ENCODE measurements at places on chromosomes 3 and 15.
A peak's percentile ranks its signal among the peaks of the same experiment; 100 is the strongest.

GRCh38 chr3:176740906-176741663, 456.2 kb downstream of the TBL1XR1 start:
- DNase-seq = no peak

DNA sequence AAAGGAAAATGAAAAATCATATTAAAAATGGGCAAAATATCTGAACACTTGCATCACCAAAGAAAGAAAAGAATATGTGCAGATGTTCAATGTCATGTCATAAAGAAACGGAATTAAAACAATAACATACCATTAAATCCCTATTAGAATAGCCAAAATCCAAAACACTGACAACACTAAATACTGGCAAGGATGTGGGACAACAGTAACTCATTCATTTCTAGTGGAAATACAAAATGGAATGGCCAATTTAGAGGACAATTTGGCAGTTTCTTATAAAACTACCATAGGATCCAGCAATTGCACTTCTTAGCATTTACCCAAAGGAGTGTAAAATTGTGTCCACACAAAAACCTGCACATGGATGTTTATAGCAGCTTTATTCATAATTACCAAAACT, 542.5 kb upstream of the UBE2E2 start:
- no peak for DNase-seq

GRCh38 chr15:51770902-51771301, 19.5 kb downstream of the TMOD2 start:
- DNase-seq = no peak

- DNase-seq = peak; percentile 84
Observed at GRCh38 chr3:42025370-42026138, 63.7 kb upstream of the ULK4 start.

DNA sequence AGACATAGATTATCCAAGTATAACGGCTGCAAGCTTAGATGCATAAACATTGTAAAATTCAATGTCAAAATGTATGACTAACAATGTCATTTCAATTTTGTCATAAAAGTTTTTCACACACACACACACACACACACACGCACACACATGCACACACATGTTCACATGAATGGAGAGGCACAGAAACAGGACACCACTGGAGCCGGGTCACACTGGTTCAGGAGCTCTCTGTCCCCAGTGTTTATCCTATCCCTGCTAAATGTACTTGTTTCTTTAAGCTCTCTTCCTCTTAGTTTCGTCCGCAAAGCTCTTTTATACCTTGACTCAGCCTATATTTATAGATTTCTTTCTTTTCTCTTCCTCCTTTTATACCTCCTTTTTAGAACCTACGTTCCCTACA, 249.9 kb downstream of the CADPS start:
- DNase-seq = no peak

GRCh38 chr3:74075241-74075640, 450.5 kb upstream of the PDZRN3 start:
- DNase-seq = no peak

- no peak for DNase-seq
Observed at GRCh38 chr3:35523838-35524237, 115.5 kb upstream of the ARPP21 start.

- no peak for DNase-seq
Observed at GRCh38 chr15:39585389-39585841, 4.5 kb downstream of the THBS1 start.

- no peak for DNase-seq
Observed at GRCh38 chr15:67115586-67115969, 50.2 kb downstream of the SMAD3 start.

DNA sequence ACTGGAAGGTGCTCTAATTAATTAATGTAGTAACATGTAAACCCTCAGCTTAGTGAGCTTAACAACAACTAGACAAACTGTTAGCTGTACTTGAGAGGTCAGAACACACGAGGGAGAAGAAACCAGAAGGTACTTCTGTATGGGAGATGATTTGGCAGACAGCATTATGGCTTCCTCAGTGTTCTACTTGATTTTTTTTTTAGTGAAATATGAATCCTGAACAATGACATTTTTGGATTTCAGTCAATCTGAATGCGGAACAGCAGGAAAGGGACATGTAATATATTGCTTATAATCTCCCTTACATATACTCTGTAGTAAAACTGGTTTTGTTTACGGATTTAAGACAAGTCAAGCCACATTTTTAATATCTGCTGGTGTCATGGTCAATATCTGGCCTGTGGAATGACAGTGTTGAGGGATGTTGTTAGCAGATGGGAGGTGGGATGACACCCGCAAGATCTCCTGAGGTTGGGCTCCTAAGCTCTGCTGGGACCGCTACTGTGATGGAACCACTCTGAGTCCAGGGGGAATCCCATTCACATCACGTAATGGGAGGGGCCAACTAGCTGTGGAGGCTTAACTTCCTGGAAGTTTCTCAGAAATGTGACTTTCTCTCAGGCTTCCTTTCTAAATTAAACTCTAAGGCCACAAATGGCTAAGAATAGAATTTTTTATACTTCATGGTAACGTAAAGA, 18.7 kb downstream of the TNFAIP8L3 start:
- DNase-seq = no peak

- no peak for DNase-seq
Observed at GRCh38 chr3:101020351-101021015, 27.3 kb upstream of the ABI3BP start.
